ENCODE measurements at places on chromosomes 12 and 14.
A peak's percentile ranks its signal among the peaks of the same experiment; 100 is the strongest.

DNA sequence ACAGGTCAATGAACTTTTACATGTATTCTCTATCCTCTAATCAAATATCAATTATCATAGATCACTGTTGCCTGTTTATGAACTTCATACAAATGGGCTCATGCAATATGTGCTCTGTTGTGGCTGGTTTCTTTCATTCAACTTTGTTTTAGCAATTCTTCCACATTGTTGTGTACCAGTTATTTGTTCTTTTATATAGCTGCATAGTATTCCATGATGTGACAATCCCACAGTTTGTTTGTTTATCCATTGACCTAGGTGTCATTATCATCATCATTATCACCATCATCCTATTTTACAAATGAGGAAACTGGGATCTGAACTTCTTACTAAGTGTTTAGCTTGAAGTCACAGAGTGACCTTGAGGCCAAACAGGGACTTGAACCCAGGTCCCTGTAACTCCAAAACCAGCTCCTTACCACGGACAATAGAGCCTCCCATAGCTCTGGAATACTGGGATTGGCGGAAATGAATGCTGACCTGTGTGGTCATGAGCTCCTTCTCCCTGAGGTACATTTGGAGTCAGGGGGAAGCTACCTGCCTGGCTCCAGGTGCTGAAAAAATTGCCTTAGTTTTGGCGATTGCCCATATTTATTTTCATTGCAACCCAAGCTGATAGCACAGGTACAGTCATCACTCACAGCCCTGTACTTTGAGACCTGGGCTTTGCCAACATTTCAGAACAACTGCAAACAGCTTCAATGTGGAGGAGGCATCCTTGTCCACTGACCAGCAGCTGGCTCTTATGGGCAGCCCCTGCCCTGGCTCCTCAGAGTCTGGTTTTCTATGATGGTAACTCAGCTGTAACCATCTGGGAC, 9.2 kb downstream of the ZFP36L1 start:
- no peak for DNase-seq

GRCh38 chr12:105945880-105946279, 192.9 kb downstream of the NUAK1 start:
- DNase-seq, result no peak

GRCh38 chr12:3578557-3578956, 87.6 kb downstream of the PRMT8 start:
- DNase-seq, result no peak

- DNase-seq, result peak; percentile 11
Observed at GRCh38 chr12:89247967-89248366, 104.3 kb downstream of the DUSP6 start.

DNA sequence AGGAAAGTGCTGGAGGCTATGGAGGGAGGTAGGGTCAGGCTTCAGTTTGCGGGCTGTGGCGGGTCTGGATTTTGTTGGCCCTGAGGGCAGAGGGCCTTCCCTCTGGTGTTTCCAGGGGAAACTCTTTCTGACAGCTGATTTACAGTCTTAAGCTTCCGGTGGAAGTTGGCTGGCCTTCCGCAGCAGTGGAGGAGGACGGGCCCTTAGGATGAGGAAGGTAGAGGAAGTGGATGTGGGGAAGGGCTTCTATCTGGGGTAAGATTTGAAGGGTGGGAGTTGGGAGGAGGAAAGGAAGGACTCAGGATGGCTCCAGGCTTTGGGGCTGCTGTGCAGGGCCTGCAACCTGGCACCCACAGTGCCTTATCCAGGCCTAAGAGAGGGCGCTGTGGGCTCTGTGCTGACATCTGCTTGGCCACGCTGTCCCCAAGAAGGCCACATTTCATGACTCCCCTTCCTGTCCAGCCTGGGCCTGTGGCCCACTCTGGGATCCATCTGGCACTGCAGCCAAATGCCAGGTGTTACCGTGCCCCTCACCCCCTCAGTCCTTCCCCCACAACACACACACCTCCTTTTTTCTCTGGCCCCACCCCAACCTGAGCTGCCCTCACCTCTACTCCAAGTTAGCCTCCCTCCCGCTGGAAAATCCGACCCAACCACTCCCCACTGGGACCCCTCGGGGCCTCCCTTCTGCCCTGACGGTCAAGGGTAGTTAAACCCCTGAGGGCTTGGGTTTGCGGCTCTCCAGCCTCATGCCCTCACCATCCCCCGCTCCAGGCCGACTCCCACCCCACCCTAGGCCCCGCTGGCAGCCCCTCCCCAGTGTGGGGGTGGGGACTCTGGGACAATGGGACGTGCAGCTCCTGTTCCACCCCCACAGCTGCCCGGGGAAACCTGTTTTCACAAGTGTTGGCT, 7.7 kb upstream of the PPP1R13B start:
- no peak for DNase-seq

- no peak for DNase-seq
Observed at GRCh38 chr14:36264595-36264994, 55.8 kb downstream of the MBIP start.

GRCh38 chr12:54405106-54405505, 14.0 kb downstream of the ITGA5 start:
- no peak for DNase-seq

GRCh38 chr14:78997811-78998210, 827.6 kb downstream of the NRXN3 start:
- DNase-seq, result peak; percentile 29

DNA sequence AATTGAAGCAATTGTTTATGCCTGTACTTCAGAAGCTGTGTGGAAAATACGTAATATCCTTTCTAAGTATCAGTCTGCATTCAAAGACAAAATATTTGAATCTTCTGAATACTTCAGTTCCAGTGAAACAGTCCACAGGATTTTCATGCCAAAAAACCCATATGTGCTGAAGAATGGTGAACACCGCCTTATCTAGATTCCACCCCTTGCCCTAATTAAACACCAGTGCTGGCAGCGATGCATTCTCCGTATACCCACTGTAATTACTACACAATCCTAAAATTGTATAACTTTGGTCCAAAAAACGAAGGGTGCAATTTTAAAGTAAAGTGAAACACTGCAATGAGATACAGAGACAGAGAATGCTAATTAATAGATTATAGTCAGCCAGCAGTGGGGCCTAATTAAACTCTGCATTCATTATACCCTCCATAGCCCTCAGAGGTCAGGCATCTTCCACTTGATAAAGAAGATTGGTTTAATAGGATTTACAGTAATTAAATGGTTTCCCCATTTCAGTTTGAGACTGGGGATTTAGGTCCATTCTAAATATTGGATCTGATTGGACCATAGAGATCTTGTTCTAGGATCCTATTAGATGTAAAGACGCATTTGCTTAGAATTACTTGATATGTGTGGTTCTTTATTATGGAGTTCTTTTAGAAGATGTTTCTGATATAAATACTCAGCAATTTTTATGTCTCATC, 43.9 kb downstream of the ERC1 start:
- no peak for DNase-seq

- DNase-seq, result no peak
Observed at GRCh38 chr12:40068416-40068815, 37.5 kb downstream of the SLC2A13 start.

GRCh38 chr14:34081101-34081575, 130.3 kb upstream of the EGLN3 start:
- peak; percentile 37 for DNase-seq

DNA sequence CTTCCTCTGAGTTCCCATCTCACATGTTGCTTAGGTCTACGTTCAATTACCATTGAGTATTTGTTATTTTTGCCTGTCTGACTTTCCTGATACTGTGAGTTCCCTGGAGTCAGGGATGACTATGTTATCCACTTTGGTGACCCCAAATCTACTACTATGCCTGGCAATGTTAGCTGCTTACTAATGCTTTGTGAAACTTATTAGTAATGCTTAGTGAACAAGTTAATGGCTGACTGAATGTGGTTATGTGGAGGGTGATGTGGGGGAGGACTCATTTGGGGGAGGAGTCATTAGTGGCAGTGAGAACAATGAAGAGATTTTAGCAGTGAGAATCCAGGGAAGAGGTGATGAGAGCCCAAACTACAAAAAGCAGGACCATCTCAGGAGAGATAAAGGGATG, 121.6 kb downstream of the KTN1 start:
- DNase-seq, result peak; percentile 44

DNA sequence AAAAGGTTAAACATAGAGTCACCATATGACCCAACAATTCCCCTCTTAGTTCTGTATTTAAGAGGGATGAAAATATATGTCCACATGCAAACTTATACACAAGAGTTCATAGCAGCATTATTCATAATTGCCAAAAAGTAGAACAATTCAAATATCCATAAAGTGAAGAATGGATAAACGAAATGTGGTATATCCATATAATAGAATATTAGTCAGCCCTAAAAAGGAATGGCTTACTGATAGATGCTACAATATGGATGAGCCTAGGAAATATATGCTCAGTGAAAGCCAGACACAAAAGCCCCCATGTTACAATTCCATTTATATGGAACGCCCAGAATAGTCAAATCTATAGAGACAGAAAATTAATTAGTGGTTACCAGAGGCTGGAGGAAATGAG, 44.1 kb upstream of the RIN3 start:
- no peak for DNase-seq

DNA sequence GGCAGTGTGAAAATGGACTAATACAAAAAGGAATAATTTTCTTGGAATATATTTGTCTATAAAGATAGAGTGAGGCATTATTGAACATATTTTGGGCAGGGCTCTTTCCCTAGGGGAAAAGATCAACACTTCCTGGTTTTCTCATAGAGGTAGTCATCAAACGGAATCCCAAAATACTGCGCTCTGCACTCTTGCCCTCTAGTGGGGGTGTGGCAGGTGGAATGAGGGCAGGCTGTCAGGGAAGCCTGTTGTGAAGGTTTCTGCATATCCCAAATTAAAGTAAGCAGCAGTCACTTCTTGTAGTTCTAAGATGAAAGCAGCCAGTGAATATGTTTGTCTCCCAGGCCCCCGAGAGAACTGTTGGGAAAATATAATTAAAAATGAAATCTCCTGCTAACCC, 666.8 kb upstream of the TMEM132C start:
- no peak for DNase-seq

- DNase-seq, result no peak
Observed at GRCh38 chr14:52711666-52712065, 4.7 kb downstream of the PSMC6 start.

DNA sequence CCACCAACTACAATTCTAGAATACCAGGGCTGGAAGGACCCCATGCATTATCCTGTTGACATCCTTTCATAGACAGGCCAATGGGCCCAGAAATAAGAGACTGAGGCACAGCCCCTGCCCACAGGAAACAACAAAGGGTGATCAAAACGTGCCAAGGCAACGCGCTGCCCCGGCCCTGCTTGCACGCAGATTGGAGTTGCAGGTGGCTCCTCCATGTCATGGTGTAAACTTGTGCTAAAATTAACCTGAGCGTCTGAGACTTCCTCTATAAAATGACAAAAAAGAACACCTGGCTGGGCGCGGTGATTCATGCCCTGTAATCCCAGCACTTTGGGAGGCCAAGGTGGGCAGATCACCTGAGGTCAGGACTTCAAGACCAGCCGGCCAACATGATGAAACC, 30.1 kb downstream of the SPRING1 start:
- DNase-seq, result no peak

DNA sequence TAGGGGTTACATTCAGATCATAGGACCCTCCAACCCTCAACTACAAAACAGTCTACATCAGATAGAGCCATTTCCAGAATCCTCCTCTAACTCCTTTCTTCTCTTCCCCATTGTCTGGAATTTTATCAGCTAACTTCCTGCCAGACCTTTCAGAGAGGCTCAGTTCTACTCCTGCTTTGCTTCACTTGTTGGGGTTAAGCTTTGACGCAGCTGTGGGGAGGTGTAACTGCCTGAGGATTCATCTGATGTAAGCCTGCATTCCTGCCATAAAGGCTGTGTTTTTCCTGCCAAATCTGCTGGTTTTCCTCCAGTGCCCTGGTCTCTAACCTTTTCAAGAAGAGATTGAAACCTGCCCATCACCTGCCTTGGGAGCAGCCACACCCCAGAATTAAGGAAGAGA, 16.9 kb downstream of the DHRS2 start:
- peak; percentile 9 for DNase-seq

DNA sequence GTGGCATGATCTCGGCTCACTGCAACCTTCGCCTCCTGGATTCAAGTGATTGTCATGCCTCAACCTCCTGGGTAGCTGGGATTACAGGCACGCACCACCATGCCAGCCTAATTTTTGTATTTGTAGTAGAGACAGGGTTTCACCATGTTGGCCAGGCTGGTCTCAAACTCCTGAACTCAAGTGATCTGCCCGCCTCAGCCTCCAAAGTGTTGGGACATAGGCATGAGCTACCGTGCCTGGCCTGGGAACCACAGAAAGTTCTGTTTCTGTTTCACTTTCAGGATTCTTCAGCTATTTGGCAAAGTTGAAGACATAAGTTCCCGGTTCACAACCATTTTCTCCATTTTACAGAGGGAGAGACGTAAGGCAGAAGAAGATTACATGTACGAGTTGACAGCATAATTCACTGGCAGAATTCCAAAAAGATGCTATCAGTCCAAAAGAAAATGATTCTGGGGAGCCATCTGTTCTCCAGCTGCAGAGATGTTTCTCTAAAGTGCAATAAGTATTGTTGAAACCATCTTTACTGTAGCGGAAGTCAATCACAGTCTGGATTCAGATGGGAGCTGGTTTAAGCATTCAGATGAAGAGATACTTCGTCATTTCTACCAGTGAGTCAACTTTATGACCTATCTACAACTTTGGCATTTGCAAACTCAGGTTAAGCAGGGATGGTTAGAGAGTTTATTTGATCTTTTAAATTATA, 8.1 kb upstream of the RNF34 start:
- peak; percentile 50 for DNase-seq

Data from EL (cell line).